Endodermal cell (in vitro differentiated cells): ENCODE measurements at places on chromosomes 16 and 17. TPM values are rescaled to one million over a fixed set of nuclear protein-coding genes. Genes with fewer than 3 reads are reported as not detected.

Gene GNAO1
- total RNA-seq = 7.1 and 7.3 TPM in 2 replicates

Gene SEC14L5
- total RNA-seq = 0.33 and 0.54 TPM in 2 replicates

- no peak for DNase-seq
Measured at GRCh38 chr16:31182391-31182790, 2.5 kb downstream of the FUS start.

GRCh38 chr16:13104772-13105171 is 203.4 kb downstream of the SHISA9 start:
- DNase-seq = no peak
